Osteoblast (primary cell): ENCODE measurements at places on chromosomes 3 and 15. TPM values are rescaled to one million over a fixed set of nuclear protein-coding genes. Genes with fewer than 3 reads are reported as not detected.
A peak's percentile ranks its signal among the peaks of the same experiment; 100 is the strongest.

- no peak for DNase-seq
Measured at GRCh38 chr15:39682366-39682765, 100.3 kb downstream of the FSIP1 start.

DNA sequence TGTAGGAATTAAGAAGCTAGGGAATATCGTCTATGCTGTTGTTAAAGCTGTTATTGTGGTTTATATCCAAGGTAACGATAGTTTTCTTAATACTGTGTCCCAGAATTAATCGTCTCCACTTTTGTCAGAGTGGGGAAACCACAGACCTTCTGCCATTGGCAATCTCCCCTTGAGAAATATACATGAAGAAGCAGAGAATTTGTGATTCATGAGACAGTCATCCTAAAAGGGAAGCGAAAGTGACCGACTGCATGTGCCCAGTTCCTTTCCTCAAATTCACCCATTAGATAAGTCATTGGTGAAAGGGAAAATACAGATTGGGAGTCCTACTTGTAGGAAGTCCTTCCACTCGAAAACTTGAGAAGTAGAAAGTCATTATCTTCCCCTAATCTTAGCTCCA, 26.6 kb downstream of the DIPK2A start:
- peak; percentile 60 for DNase-seq

GRCh38 chr3:62815981-62816380, 59.2 kb downstream of the CADPS start:
- DNase-seq = no peak

Gene CACNA2D2
- not detected in 2 replicates for total RNA-seq

DNA sequence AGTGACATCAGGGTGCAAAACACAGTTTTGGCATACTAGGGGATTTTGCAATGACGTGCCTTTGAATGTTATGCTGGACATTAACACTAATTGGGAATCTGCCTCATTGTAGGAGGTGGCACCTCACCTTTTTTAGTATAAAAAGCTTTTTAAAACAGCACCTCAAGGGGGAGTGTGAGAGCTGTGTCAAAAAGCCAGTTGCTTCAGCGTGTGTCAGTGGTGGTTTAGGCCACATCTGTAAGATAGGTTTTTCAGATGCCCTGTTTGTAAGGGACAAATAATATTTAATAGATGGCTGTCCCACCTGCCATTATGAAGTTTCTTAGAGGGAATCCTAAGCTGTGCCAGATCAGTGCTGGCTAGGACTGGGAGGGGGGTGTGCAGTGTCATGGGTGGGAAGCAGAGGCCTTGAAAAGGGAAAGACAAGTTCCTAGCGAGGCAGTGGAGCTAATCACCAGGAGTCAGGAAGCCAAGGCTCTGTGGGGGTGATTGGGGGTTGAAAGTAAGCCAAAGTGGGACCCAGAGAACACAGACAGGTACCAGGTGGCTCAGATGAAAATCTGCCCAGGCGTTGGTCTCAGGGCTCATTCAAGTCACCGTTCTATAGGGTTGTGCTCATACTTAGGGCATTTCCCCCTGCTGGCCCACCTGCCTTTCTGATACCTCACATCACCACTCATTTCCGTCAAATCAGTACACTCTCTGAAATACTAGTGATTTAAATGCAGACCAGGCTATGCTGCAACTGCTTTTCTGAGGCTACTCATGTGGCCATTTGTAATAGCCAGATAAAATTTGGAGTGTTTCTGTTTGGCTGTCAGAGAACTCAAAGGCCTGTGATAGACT, 120.5 kb downstream of the BBX start:
- no peak for DNase-seq
